ENCODE measurements at places on chromosomes 16 and 17.

GRCh38 chr16:86070971-86071370 lies 172.0 kb downstream of the IRF8 start:
- no peak for DNase-seq

- peak; percentile 22 for DNase-seq
These were observed 229.2 kb downstream of the COPRS start for GRCh38 chr17:31629696-31630470.

DNA sequence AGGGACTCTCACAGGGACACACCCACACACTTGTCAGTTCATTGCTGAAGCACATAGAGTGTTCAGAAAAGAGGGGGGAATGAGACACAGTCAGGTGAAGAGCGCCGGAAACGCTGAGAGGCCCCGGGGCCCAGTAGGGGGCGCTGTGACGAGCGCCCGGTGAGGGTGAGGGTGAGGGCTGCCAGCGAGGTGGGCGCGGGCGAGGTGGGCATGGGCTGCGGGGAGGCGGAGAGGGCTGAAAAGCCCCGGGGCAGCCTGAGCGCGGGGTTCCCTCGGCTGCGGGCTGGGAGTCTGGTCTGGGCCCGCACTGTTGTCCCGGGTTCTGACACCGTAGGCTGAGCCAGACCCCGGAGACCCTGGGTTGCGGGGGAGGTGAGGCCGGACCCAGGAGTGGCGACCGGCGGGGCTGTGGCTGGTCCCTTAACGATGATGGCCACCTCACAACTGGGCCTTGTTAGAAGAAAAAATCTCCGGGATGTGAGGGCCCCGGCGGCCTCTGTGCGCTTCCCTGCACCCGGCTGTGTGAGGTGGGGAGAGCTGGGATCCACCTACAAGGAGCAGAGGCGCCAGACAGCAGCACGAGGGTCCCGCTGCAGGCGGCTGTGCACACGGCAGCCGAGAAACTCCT lies 91.4 kb downstream of the C16orf78 start:
- DNase-seq: no peak

GRCh38 chr17:14755002-14755401 lies 454.1 kb downstream of the HS3ST3B1 start:
- no peak for DNase-seq

DNA sequence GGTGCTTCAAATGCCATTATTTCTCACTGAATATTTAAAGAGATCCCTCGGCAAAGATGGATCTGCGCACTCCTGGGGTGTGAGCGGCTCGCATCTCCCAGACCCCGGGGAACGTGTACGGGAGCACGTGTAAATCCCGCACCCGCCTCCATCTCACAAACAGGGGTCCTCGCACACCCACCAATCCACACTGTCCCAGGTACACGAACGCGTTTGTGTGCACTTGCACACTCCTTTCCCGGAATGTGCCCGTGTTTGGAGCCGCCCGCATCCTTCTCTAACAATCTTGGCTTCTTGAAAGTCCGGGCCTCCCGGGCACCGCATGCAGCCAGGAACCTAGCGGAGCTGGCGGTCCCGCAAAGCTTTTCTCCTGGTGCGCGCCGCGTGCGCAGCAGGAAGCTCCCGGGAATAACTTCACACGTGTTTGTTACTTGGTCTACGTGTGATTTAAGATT lies 2.5 kb upstream of the SALL1 start:
- no peak for DNase-seq

DNA sequence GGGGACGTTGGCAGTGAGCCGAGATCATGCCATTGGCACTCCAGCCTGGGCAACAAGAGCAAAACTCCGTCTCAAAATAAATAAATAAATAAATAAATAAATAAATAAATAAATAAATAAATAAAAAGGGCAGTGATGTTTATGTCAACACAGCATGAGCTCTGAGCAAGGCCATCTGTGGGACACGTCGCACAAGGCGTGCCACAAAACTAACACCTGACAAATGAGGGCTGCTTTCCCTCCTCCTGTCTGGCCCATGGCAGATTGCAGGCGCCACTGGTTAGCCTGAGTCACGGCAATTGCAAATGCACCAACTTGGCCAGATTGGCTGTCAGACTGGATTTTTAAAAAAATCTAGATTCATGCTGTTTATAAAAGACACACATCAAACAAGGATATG lies 25.9 kb upstream of the SPNS3 start:
- DNase-seq: peak; percentile 18

GRCh38 chr16:83973077-83973476 lies 5.0 kb downstream of the NECAB2 start:
- DNase-seq: no peak

DNA sequence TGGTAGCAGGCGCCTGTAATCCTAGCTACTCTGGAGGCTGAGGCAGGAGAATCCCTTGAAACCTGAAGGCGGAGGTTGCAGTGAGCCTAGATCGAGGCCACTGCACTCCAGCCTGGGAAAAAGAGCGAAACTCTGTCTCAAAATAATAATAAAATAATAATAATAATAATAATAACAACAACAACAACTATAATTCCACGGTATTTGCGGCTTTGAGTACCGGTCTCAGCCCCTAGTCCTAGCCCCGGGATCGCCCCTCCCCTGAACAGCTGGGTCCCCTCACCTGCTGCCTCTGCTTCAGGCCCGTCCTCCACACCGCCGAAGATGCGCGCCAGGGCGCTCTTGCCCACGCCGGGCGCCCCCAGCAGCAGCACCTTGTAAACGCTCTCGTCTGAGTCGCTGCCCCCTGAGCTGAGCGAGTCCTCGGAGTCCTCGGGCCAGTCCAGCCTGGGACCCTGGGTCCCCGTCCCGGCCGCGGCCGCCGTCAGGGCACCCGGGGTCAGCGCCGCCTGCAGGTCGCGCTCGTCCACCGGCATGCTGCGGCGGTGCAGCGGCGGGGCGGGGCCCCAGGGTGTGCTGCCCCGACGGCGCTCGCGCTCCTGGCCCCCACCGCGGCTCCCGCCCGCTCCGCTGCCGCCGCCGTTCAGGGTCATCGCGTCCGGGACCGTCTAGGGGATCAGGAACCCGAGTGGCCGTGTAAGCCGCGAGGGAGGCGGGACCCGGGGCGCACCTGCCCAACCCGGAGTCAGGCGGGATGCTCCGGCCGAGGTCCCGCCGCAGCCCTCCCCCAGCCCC lies 611 bp downstream of the RRAD start:
- DNase-seq: no peak

GRCh38 chr16:17457513-17457912 lies 13.2 kb downstream of the XYLT1 start:
- DNase-seq: no peak

- DNase-seq: peak; percentile 8
These were observed 999 bp upstream of the FLYWCH2 start for GRCh38 chr16:2881783-2882649.

GRCh38 chr16:77403732-77404131 lies 31.1 kb downstream of the ADAMTS18 start:
- no peak for DNase-seq

- no peak for DNase-seq
These were observed 482 bp upstream of the SLC16A3 start for GRCh38 chr17:82228278-82228841.

DNA sequence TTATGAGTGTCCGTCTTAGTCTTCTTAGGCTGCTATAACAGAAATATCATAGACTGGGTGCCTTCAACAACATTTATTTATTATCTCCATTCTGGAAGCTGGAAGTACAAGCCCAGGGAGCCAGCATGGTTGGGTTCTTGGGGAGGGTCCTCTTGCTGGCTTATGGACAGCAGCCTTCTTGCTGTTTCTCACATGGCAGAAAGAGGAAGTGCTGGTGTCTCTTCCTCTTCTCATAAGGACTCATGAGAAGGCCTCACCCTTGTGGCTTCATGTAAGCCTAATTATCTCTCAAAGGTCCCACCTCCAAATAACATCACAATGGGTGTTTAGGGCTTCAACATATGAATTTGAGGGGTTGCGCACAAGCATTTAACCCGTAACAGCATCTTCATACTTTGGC lies 207.0 kb upstream of the COX10 start:
- DNase-seq: no peak

Measured in fibroblast of pulmonary artery (primary cell).